ENCODE measurements at places on chromosomes 12 and 14.

GRCh38 chr14:102537981-102538601 lies 28.5 kb upstream of the ANKRD9 start:
- no peak for DNase-seq

DNA sequence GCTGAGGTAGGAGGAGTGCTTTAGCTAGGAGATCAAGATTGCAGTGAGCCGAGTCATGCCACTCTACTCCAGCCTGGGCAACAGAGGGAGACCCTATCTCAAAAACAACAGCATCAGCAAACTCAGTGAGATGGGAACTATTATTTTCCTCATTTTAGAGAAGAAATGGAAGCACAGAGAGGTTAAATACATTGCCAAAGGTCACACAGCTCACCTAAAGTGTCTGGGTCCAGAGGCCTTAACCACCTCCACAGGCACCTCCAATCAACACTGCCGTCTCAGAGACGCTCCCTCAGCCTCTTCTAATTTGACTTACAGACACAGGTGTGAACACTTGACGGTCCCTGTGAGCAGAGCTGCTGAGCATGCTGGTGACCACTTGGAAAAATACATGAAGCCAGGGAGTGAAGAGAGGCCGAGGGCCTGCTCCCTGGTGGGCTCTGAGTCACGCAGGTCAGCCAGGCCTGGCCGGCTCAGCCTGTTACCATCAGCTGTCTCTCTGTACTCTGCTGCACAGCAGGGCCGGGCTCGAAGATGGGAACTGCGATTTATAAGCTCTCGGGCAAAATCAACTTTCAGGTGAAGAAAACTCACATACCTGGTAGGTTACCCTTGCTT lies 77.5 kb upstream of the RASSF3 start:
- DNase-seq, result no peak

GRCh38 chr12:12302976-12303375 lies 36.1 kb upstream of the LRP6 start:
- DNase-seq, result no peak

DNA sequence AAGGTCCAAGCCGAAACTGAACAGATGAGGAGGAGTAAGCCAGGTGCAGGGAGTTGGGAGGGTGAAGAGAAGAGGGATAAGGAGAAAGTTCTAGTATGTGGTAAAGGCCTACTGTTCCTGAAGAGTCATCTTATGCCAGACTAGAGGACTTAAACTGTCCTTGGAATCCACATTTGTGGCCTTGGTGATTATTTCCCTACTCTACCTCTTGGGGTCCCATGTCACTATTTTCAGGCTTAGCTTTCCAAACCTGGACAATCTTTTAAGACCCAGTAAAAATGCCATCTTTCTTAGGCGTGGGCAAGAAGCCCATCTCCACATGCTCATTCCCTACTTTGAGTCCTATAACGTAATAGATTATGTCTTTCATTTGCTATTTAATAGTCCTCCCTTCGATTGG lies 40.1 kb upstream of the CRY1 start:
- no peak for DNase-seq

DNA sequence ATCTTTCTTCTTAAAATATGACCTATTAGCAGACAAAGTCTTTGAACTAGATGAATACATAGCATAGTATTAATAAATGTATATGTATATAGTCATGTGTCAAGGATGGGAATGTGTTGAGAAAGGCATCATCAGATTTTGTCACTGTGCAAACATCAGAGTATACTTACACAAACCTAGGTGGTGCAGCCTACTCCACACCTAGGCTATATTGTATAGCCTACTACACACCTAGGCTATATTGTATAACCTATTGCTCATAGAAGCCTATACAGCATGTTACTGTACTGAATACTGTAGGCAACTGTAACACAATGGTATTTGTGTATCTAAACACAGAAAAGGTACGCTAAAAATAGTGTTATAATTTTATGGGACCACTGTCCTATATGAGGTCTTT lies 47.6 kb downstream of the PTPN21 start:
- no peak for DNase-seq
